ENCODE measurements at places on chromosomes 3 and 15.

DNA sequence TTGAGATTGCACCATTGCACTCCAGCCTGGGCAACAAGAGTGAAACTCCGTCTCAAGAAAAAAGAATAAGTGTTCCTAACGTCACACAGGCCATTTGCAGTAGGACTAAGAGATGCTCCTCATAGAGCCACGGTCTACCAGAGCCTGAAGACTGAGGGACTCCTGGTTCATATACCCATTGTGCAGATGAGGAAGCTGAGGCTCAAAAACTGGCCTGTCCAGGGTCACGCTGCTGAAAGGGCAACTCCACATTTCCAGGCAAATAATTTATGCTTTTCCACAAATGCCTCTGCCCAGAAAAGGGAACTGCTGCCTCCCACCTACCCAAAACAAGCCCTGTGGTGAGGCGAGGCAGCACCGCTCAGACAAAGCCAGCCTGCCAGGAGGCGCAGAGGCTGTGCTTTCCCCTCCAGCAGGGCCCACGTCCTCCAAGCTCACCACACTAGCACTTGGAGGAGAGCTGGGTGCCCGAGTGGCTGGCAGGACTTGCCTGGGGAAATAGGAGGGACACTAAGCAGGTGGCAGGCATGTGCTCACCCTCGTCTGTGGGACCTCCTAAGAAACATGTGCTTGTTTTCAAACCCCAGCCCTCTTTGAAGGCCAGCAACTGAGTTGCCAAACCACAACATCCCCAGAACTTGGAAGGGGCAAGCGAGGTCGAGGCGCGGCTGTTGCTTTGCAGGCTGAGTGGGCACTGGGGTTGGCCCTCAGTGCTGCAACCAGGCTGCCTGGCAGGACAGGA, 195.6 kb downstream of the XXYLT1 start:
- DNase-seq: peak; percentile 60

GRCh38 chr3:134567605-134568004, 81.7 kb downstream of the CEP63 start:
- DNase-seq: no peak

DNA sequence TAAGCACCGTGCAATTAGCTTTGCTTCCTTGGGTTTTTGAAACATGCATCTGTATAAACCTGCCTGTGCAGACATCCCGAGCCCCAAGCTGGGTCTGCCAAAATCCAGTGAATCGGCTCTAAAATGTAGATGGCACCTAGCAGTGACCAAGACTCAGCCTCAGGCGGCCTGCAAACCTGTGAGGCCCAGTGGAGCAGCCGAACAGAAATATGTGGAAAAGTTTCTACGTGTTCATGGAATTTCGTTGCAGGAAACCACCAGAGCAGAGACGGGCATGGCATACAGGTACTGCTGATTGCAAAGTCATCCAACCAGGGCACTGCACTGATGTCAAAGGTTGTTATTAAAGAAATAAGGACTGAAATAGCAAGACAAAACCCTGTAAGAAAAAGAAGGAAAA, 22.8 kb downstream of the KCNAB1 start:
- no peak for DNase-seq

DNA sequence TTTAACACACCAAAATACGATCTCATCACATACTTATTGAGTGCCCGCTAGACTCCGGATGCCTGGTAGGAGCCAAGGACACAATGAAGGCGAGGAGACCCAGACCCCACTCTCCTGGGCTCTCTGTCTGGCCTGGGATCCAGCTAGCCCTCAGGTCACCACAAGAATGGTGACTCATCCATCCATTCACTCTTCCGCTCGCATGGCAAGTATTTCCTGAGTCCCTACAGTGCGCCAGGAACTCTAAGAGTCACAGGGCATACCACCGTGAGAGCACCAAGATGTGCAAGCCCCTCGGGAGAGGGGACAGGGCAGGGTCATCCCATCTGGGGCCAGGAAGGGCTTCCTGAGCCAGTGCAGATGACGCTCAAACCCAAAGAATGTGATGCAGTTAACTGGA, 101.6 kb upstream of the PRR20G start:
- DNase-seq: no peak
